ENCODE measurements at places on chromosomes 4 and X.

GRCh38 chrX:3384327-3384726 lies 37.9 kb upstream of the MXRA5 start:
- DNase-seq, result no peak

GRCh38 chr4:2847302-2847871 lies 3.7 kb downstream of the ADD1 start:
- DNase-seq, result no peak

GRCh38 chr4:159291176-159291575 lies 188.3 kb downstream of the RAPGEF2 start:
- DNase-seq, result no peak

DNA sequence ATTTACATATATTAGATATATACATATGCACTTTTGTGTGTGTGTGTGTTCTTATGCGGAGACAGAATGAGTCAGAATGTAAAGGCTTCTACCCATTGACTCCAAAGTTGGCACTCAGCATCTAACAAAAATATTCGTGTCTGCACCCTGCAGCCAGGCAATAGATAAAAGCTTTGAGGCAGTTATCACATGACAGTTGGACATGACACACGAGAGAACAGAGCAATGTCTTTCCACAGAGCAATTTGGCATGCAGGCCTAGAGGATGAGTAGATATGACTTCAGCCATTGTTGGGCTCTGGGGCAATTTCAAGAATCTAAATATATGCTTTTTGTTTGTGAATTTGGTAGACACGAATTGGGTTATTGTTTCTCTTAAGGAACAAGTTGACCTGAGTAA lies 391.2 kb downstream of the SLITRK2 start:
- DNase-seq, result no peak

- no peak for DNase-seq
These were observed 96.5 kb upstream of the PACRGL start for GRCh38 chr4:20603671-20604313.

- no peak for DNase-seq
These were observed 121.9 kb downstream of the RBMX2 start for GRCh38 chrX:130523460-130524394.

GRCh38 chr4:181855307-181855706 lies 387.9 kb upstream of the TENM3 start:
- no peak for DNase-seq

DNA sequence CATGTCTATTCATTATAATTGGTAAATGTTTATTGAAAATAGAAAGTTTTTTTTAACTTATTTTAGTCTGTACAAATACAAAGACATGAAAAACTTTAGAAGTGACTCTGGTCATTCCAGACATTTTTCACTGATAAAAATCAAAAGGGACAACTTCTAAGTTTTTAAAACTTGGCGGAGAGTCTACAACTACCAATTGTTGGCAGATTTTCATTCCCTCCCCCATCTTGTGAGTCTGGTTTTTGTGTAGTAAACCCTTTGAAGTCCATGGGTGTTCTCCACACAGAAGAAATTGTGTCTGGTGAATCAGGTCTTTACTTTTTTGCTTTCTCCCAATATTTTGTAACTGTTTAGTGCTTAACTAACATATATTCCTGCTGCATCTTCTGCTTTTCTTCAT lies 336.5 kb downstream of the PDGFC start:
- DNase-seq, result no peak

DNA sequence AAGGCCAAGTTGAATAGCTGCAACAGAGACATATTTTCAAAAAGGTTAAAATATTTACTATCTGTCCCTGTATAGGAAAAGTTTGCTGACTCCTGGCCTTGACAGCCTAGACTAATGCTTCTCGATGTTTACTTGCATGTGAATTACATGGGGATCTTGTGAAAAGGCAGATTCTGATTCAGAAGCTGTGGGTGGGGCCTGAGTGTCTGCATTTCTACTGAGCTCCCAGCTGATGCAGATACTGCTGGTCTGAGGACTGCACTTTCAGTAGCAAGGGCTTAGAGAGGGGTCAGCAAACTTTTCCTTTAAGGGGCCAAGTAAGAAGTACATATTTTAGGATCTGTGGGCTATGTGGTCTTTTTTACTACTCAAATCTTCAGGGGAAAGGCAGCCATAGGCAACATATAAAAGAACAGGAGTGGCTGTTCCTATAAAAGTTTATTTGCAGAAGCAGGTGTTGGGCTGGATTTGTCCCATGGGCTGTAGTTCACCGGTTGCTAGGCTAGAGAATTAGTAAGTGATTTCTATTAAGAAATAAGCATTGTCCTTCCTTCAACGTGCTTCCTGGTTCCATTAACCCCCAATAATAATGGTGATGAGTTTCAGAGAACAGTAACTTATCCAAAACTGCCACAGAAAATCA lies 97.2 kb upstream of the PDE5A start:
- DNase-seq, result no peak

DNA sequence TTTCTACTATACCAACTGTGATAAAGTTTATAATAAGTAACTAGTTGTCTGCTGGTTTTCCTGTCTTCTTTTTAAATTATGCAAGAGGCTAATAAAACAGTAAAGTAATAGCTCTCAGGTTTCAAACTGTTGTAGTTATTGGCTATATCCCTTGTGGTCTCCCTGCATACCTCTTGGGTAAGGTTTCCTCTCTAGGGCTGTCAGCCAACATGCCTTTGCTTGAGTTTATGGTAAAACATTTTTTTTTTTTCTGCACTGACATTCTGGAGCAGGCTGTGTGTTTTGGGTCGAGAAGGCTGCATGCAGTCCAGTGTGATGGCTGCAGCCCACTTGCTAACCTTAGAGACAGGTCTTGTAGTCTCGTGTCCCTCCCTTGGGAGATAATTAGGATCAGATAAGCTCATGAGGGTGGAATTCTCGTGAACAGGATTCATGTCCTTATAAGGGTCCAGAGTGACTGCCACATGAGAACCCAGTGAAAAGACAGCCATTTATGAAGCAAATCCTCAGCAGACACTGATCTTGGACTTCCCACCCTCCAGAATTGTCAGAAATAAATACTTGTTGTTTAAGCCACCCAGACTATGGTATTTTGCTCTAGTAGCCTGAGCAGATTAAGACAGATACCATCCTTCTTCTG lies 831.2 kb downstream of the CCSER1 start:
- no peak for DNase-seq

- no peak for DNase-seq
These were observed 112.7 kb downstream of the DHX15 start for GRCh38 chr4:24471486-24472160.

GRCh38 chrX:100409610-100410590 lies at the start of gene PCDH19:
TSS of gene PCDH19 (minus strand) at chrX:100410273. CDS start at chrX:100408597, 1,676 bp downstream.
- no peak for DNase-seq

GRCh38 chr4:112038861-112039260 lies 106.4 kb upstream of the FAM241A start:
- no peak for DNase-seq

- DNase-seq, result no peak
These were observed 194.4 kb upstream of the RPL34 start for GRCh38 chr4:108425988-108426387.

- no peak for DNase-seq
These were observed 910.4 kb downstream of the RAB28 start for GRCh38 chr4:12573716-12574115.

GRCh38 chrX:110669572-110669971 lies 126.0 kb downstream of the CHRDL1 start:
- DNase-seq, result no peak

GRCh38 chrX:153926858-153927671 lies 1.0 kb upstream of the ARHGAP4 start:
- DNase-seq, result peak; percentile 95

- peak; percentile 35 for DNase-seq
These were observed 36.0 kb downstream of the GAB3 start for GRCh38 chrX:154714925-154715324.

DNA sequence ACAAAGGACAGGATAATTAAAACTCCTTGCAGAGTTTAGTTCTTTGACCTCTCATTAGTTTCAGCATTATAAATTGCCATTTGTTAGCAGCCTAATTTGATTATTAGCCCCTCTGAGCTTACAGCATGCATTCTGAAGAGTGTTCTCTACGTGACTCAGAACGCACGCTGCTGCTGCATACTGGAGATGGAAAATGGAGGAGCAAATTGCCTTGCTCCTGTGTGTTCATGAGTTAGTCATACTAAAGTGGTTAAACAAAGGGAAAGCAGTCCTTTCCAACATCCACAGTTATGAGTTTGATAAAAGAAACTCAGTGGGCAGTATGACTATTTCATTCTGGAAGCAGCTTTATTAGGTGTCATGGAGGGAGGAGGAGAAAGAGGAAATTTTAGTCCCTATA lies 922.5 kb downstream of the RPA4 start:
- no peak for DNase-seq

DNA sequence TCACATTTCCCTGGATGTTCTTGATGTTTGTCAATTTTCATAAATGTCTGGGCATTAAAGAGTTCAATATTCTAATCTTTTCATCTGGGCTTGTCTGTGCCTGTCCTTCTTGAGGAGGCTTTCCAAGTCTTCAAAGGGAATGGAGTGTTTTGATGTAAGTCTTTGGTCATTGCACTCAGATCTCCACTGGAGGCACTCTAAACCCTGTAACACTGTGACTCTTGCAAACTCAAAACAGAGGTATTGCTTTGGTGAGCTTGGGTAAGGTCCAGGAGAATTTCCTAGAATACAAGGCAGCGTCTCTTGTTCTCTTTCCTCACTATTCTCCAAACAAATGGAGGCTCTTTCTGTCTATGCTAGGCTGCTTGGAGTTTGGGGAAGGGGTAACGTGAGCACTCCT lies 1118.1 kb upstream of the PABPC4L start:
- DNase-seq, result no peak

DNA sequence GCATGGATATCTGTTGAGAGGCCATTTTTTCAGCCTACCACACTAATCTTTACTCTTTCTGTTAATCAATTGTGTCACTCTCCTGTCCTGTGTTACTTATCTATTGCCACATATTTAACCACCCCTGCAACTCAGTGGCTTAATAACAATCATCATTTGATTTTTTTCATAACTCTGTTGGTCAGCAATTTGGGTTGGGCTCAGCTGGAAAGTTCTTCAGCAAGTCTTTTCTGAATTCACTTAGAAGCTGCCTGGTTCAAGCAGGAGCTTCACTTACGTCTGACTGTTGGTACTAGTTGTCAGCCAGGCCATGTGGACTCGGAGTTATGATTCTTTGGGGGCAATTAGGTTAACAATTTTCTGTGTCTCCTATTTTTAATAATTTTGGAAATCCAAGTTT lies 50.1 kb downstream of the CPE start:
- no peak for DNase-seq
